ENCODE measurements at places on chromosomes 12 and 14. TPM values are rescaled to one million over a fixed set of nuclear protein-coding genes. Genes with fewer than 3 reads are reported as not detected.
A peak's percentile ranks its signal among the peaks of the same experiment; 100 is the strongest.

Gene KRT73
- not detected for total RNA-seq

Gene CCDC196
- not detected for total RNA-seq

GRCh38 chr12:46917821-46918220, 92.0 kb upstream of the SLC38A4 start:
- no peaks in the 10 kb centered on the region for H3K27me3 ChIP-seq
- no peak for DNase-seq
- H3K4me1 ChIP-seq, result no peaks in the 10 kb centered on the region
- H3K36me3 ChIP-seq, result no peaks in the 10 kb centered on the region
- no peak overlapping the region for H3K27ac ChIP-seq

Gene PSMC1
- total RNA-seq, result 96.2 TPM

DNA sequence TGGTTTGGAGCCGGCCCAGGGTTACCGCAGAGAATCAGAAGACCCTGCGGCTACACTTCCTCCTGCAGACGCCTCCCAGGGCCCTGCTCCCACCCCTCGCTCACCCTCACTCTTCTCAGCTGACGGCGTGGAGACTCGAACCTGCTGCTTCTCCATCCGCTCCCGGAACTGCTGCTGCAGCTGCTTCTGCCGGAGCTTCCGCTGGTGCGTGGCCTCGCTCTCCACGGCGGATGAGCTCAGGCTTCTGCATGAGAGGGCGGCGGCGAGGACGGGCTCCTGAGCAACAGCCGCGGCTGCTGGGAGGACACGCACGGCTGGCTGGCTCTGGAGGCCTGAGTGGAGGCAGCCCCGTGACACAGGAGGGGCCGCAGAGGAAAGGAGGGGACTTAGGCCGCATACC, 33.3 kb downstream of the RAD52 start:
- no peak overlapping the region for H3K4me3 ChIP-seq
- peaks cover 59% of the 10 kb centered on the region for H3K36me3 ChIP-seq
- no peak overlapping the region for H3K27ac ChIP-seq

- no peak overlapping the region for H3K4me3 ChIP-seq
- no peak for DNase-seq
- no peaks in the 10 kb centered on the region for H3K4me1 ChIP-seq
- H3K36me3 ChIP-seq, result no peaks in the 10 kb centered on the region
These were observed 113.0 kb upstream of the RAP1B start for GRCh38 chr12:68497702-68498101.

GRCh38 chr14:69766984-69767368, at the start of gene SRSF5:
Gene SRSF5, plus strand, starts transcription at chr14:69767142. Its CDS starts 1,015 bp downstream, at chr14:69768157.
- peaks cover 31% of the 10 kb centered on the region for H3K4me1 ChIP-seq
- peak; percentile 86 for DNase-seq
- no peaks in the 10 kb centered on the region for H3K27me3 ChIP-seq
- H3K36me3 ChIP-seq, result peaks cover 39% of the 10 kb centered on the region

- H3K27ac ChIP-seq, result peak overlapping the region; percentile 100
- peak overlapping the region; percentile 95 for H3K4me3 ChIP-seq
- H3K36me3 ChIP-seq, result peaks cover 8% of the 10 kb centered on the region
- no peak for DNase-seq
- peaks cover 4% of the 10 kb centered on the region for H3K4me1 ChIP-seq
- no peaks in the 10 kb centered on the region for H3K27me3 ChIP-seq
These were observed 818 bp downstream of the VPS33A start for GRCh38 chr12:122265476-122265875.

GRCh38 chr14:26216786-26217185, 381.0 kb downstream of the NOVA1 start:
- peaks cover 4% of the 10 kb centered on the region for H3K4me1 ChIP-seq
- H3K27me3 ChIP-seq, result peaks cover 3% of the 10 kb centered on the region

DNA sequence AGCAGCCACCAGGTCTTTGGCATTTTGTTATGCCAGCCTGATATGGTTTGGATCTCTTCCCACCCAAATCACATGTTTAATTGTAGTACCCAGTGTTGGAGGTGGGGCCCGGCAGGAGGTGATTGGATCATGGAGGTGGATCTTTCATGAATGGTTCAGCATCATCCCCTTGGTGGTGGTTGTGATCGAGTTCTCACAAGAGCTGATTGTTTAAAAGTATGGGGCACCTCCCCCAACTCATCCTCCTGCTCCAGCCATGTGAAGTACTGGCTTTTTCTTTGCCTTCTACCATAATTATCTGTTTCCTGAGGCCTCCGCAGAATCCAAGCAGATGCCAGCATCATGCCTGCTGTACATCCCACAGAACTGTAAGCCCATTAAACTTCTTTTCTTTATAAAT, 12.8 kb upstream of the PRKD1 start:
- no peak for DNase-seq
- peaks cover 2% of the 10 kb centered on the region for H3K4me1 ChIP-seq
- H3K27ac ChIP-seq, result no peak overlapping the region
- no peak overlapping the region for H3K4me3 ChIP-seq
- H3K27me3 ChIP-seq, result no peaks in the 10 kb centered on the region

- H3K27ac ChIP-seq, result no peak overlapping the region
- H3K4me1 ChIP-seq, result no peaks in the 10 kb centered on the region
- H3K4me3 ChIP-seq, result no peak overlapping the region
- DNase-seq, result no peak
- H3K27me3 ChIP-seq, result peaks cover 34% of the 10 kb centered on the region
These were observed 366.5 kb upstream of the OR4E1 start for GRCh38 chr14:22039938-22040780.

DNA sequence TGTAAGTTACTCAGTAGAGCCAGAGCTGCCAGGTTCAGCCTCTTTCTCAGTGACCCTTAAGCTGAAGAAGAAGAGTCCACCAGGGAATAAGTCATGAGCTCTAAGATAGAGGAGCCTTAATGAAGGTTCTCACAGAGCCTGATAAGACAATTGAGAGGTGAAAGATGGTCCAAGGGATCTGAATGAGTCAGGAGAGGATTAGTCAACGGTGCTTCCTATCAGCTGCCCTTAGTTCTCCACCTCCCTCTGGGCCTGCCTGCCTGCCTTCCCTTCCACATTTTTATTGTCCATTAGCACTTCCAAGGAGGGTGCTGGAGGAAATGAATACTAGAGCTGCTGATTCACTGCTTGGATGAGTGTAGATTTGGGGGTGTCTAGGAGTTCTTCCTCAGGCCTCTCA, 161.7 kb upstream of the RMST start:
- no peak overlapping the region for H3K4me3 ChIP-seq
- H3K4me1 ChIP-seq, result peaks cover 5% of the 10 kb centered on the region
- no peak overlapping the region for H3K27ac ChIP-seq
- H3K27me3 ChIP-seq, result no peaks in the 10 kb centered on the region
- no peak for DNase-seq

DNA sequence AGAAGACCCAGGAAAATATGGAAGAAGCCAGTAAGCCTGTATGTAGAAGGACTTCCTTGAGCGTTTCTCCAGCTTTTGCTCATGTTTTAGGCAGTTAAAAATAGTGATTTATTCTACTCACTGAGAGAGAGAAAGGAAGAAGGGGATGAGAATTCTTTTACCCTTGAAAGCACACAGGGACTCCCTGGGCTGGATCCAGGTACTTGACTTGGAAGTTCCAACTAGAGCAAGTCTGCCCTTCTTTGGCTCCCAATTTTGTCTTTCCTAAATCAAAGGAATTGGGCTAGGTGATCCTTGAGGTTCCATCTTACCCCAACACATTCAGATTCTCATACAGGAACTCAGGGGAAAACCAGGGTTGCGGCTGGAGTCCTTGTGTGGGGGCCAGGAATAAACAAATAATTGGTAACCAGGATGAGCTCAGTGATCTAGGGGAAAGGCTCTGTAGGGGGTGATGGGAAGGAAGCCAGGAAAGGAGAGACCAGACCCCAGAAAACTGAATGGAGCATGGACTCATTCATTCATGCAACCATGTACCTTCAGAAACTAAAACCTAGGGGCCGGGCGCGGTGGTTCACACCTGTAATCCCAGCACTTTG, 11.5 kb upstream of the ITGA5 start:
- H3K27me3 ChIP-seq, result peaks cover 32% of the 10 kb centered on the region
- H3K4me1 ChIP-seq, result peaks cover 21% of the 10 kb centered on the region
- H3K4me3 ChIP-seq, result no peak overlapping the region
- no peak overlapping the region for H3K27ac ChIP-seq

GRCh38 chr12:50625029-50625925, 120.5 kb downstream of the DIP2B start:
- H3K4me1 ChIP-seq, result peaks cover 22% of the 10 kb centered on the region
- no peak for DNase-seq
- H3K36me3 ChIP-seq, result peaks cover 12% of the 10 kb centered on the region

DNA sequence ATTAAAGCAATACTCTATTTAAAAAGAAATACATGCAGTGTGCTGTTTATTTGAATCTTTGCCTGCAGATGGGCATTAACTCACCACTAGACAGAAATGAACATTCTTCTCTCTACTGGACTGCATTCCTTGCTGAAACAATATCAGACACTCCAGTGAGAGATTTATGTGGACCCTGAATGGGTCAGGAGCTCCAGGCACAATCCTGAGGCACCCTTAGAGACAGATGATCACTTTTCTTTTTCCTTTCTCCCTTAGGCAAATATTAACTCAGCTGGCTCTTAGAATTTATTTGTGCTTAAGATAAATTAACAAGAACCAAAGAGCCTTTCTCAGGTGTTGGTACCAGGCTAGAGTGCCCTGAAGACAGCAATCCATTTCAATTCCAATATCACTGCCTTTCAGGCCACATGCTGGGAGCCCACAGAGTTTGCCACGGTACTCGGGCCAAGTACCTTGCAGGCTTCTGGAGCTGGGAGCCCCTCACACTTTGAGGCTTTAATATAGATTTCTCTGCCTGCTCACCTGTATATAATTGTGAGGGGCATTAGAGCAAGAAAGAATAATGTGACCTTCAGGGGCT, 173.0 kb downstream of the EMP1 start:
- H3K4me3 ChIP-seq, result no peak overlapping the region
- H3K27me3 ChIP-seq, result peaks cover 34% of the 10 kb centered on the region
- no peaks in the 10 kb centered on the region for H3K36me3 ChIP-seq
- H3K27ac ChIP-seq, result peak overlapping the region; percentile 58
- H3K4me1 ChIP-seq, result peaks cover 29% of the 10 kb centered on the region

DNA sequence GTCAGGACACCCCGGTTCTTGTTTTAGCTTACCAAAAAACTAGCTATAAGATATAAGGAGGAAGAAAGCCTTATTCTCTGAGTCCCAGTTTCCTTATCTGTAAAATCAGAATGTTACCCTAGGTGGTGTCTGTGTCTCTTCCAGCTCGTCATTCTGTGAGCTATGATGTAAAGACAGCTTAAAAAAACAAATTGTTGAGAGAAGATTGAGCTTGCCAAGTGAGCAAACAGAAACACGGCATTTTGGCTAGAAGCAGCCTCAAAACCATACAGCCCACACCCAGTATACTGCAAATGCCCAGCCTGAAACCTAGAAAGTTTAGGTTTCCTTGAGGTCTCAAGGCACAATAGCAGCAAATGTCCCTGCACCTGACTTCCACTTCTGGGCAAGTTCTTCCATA, 151.4 kb downstream of the SSPN start:
- no peaks in the 10 kb centered on the region for H3K27me3 ChIP-seq
- DNase-seq, result no peak
- H3K27ac ChIP-seq, result no peak overlapping the region
- peaks cover 4% of the 10 kb centered on the region for H3K4me1 ChIP-seq
- no peaks in the 10 kb centered on the region for H3K36me3 ChIP-seq

DNA sequence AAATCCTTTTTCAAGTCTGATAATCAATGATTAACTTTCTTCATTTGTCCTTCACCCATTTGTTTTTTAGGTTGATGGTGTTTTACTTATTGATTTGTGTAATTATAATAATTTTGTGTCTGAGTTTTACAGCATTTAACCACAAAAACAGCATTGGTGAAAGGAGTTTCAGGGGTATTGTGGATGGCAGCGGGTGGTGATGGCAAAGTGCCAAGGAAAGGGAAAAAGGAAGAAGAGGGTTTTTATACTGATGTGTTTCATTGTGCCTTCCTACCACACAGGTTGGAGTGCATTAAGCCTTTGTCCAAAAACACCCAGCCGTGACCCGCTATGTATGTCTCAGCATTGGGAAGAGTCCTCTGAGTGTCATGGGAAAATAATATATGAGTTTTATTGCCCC, 150.3 kb downstream of the DAD1 start:
- H3K4me1 ChIP-seq, result no peaks in the 10 kb centered on the region
- no peak overlapping the region for H3K4me3 ChIP-seq
- no peak for DNase-seq
- H3K36me3 ChIP-seq, result no peaks in the 10 kb centered on the region
- H3K27me3 ChIP-seq, result peaks cover 5% of the 10 kb centered on the region

GRCh38 chr12:111597831-111598636, 1.1 kb downstream of the ATXN2 start:
- peak overlapping the region; percentile 97 for H3K27ac ChIP-seq
- peak; percentile 42 for DNase-seq
- no peaks in the 10 kb centered on the region for H3K27me3 ChIP-seq
- peak overlapping the region; percentile 93 for H3K4me3 ChIP-seq
- peaks cover 31% of the 10 kb centered on the region for H3K4me1 ChIP-seq

DNA sequence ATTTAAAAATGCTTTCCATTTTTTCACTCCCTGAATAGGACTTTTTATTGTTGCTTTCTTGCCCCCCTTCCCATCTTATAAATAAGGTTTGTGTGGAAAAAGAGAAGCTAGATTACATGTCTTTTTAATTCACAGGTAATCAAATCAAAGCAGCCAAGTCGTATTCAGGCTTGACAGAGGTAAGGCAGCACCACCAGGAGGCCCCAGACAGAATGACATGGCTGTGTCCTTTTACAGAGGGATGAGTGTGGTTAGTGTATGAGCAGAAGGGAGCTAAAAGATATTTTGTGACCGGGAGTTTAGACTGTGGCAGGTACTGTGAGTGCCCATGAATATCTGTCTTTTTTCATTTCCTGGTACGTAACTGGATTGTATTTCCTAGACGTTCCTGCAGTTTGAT, 596.1 kb downstream of the ETNK1 start:
- peaks cover 2% of the 10 kb centered on the region for H3K4me1 ChIP-seq
- DNase-seq, result no peak
- H3K36me3 ChIP-seq, result no peaks in the 10 kb centered on the region
- H3K27me3 ChIP-seq, result peaks cover 32% of the 10 kb centered on the region

GRCh38 chr12:103865151-103865730, 24.2 kb upstream of the NT5DC3 start:
- H3K4me1 ChIP-seq, result peaks cover 8% of the 10 kb centered on the region
- no peak for DNase-seq
- no peak overlapping the region for H3K4me3 ChIP-seq
- no peaks in the 10 kb centered on the region for H3K27me3 ChIP-seq

Measured in progenitor cell of endocrine pancreas (in vitro differentiated cells).